Activated CD4-positive, alpha-beta T cell treated with anti-CD3 and anti-CD28 coated beads for 36 hours (primary cell): ENCODE measurements at places on chromosomes 12 and 14. TPM values are rescaled to one million over a fixed set of nuclear protein-coding genes. Genes with fewer than 3 reads are reported as not detected.

GRCh38 chr14:79652513-79653307 is 558.6 kb downstream of the DIO2 start:
- no peak for DNase-seq

GRCh38 chr12:132500856-132501180 is 10.9 kb downstream of the FBRSL1 start:
- DNase-seq = no peak

The PPP2R3C gene
- total RNA-seq = 43.8 TPM

The GARIN6 gene
- not detected for total RNA-seq
